ENCODE measurements at places on chromosomes 6 and 20.

GRCh38 chr20:37342231-37343177 is 3.4 kb upstream of the SRC start:
- peaks cover 35% of the 10 kb centered on the region for H3K4me1 ChIP-seq
- H3K27me3 ChIP-seq = no peaks in the 10 kb centered on the region
- H3K4me3 ChIP-seq = no peak overlapping the region
- no peak for DNase-seq
- H3K36me3 ChIP-seq = no peaks in the 10 kb centered on the region
- no peak overlapping the region for H3K27ac ChIP-seq

GRCh38 chr20:45323731-45324130 is 15.6 kb upstream of the MATN4 start:
- DNase-seq = no peak
- H3K36me3 ChIP-seq = peaks cover 20% of the 10 kb centered on the region
- peaks cover 35% of the 10 kb centered on the region for H3K4me1 ChIP-seq
- H3K27me3 ChIP-seq = no peaks in the 10 kb centered on the region

DNA sequence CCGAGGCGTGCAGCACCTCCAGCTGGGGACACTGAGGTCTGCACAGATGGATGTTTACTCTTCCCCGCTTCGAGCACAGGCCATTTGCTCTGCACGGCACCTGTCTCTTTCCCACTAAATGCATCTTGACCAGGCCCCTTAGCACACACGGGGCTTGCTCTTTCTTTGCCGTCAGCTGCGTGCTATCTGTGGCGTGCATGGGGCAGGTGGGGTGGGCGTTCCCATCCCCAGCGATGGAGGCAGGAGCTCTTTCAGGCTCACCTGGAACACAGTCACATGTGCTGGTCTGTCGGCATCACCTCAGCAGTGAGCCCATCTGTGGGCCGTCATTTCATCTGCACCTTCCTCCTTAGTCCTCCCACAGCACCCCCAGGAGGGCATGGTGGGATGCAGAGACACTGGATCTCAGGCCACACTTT is 35.1 kb downstream of the RBM38 start:
- DNase-seq = no peak
- no peak overlapping the region for H3K27ac ChIP-seq
- no peaks in the 10 kb centered on the region for H3K27me3 ChIP-seq
- H3K4me3 ChIP-seq = no peak overlapping the region
- H3K36me3 ChIP-seq = no peaks in the 10 kb centered on the region

GRCh38 chr6:127938701-127939100 is 37.8 kb upstream of the THEMIS start:
- H3K36me3 ChIP-seq = no peaks in the 10 kb centered on the region
- H3K4me1 ChIP-seq = no peaks in the 10 kb centered on the region
- no peak overlapping the region for H3K27ac ChIP-seq
- H3K27me3 ChIP-seq = no peaks in the 10 kb centered on the region
- no peak for DNase-seq

GRCh38 chr6:157558049-157558448 is 177.1 kb downstream of the ZDHHC14 start:
- H3K4me3 ChIP-seq = no peak overlapping the region
- DNase-seq = no peak
- no peak overlapping the region for H3K27ac ChIP-seq
- H3K27me3 ChIP-seq = no peaks in the 10 kb centered on the region
- no peaks in the 10 kb centered on the region for H3K36me3 ChIP-seq
- H3K4me1 ChIP-seq = peaks cover 21% of the 10 kb centered on the region

DNA sequence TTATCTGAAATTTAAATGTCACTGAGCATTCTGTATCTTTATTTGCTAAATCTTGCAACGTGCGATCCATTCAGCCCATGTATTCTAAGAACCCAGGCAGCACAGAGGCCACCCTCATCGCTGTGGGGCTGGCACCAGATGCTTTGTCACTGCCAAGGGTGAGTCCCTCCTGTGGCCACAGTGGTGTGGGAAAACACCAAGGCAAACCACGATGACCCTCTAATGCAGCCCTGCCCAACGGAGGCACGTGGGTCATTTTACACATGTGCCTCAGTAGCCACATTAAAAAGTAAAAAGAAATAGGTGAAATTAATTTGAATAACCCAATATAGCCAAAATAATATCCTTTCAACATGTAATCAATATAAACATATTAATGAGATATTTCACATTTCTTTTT is 221.7 kb downstream of the UNC5CL start:
- no peak overlapping the region for H3K27ac ChIP-seq
- H3K4me3 ChIP-seq = no peak overlapping the region
- no peaks in the 10 kb centered on the region for H3K36me3 ChIP-seq

DNA sequence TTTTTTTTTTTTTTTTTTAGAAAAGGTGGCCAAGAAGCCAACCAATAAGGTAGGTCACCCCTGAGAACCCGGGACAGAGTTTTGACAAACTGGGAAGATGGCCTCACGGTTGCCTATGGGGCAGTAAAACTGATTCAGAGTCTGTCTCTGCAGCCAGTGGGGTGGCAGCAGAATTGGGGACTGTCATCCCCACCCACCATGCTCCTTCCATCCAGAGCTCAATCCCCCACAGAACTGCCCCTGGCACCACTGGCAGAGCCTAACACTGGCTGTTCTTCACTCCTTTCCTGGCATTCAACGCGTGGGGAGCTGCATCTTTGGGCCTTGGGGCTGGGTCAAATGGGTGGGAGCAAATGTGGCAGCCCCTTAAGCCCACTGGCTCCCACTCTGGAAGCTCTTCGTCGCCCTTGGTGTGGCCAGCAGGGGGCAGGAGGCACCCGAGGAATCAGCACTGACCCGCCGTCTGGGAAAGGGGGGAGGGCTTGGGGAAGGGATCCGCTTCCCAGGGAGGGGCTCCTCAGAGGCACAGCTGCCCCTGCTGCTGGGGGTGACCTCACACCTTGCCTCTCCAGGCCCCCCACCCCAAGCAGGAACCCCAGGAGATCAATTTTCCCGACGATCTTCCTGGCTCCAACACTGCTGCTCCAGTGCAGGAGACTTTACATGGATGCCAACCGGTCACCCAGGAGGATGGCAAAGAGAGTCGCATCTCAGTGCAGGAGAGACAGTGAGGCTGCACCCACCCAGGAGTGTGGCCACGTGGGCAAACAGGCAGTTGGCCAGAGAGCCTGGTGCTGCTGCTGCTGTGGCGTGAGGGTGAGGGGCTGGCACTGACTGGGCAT is 10.4 kb downstream of the CD40 start:
- no peaks in the 10 kb centered on the region for H3K27me3 ChIP-seq
- H3K27ac ChIP-seq = no peak overlapping the region
- H3K4me3 ChIP-seq = no peak overlapping the region
